ENCODE measurements at places on chromosomes 11 and 22. TPM values are rescaled to one million over a fixed set of nuclear protein-coding genes. Genes with fewer than 3 reads are reported as not detected.

Gene PAK1
- total RNA-seq, result 26.9 TPM

Gene SELENOH
- 94.7 TPM for total RNA-seq

Gene MOV10L1
- 0.25 TPM for total RNA-seq

- DNase-seq, result no peak
Observed at GRCh38 chr22:41742918-41743317, 43.6 kb downstream of the MEI1 start.

DNA sequence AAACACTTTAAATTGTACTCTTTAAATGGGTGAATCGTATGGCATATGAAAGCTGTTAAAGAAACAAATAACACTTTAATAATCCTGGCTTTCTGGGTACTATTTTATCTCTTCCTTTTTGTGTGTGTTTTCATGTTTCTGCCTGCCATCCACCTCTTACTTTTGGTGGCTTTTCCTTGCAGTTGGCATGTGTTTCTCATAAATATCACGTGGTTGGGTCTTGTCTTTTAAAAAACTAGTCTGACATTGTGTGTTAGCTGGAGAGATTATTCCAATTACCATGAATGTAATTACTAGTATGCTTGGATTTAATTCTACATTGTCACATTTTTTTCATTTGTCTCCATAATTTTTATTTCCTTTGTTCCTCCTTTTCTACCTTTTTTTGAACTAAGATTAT lies 262.9 kb upstream of the B3GAT1 start:
- DNase-seq, result no peak

- DNase-seq, result no peak
Observed at GRCh38 chr11:114273071-114273470, 23.1 kb upstream of the NNMT start.

- no peak for DNase-seq
Observed at GRCh38 chr22:21025763-21026755, 6.3 kb downstream of the SLC7A4 start.

- DNase-seq, result peak; percentile 79
Observed at GRCh38 chr22:27639248-27640086, 162.1 kb downstream of the MN1 start.

DNA sequence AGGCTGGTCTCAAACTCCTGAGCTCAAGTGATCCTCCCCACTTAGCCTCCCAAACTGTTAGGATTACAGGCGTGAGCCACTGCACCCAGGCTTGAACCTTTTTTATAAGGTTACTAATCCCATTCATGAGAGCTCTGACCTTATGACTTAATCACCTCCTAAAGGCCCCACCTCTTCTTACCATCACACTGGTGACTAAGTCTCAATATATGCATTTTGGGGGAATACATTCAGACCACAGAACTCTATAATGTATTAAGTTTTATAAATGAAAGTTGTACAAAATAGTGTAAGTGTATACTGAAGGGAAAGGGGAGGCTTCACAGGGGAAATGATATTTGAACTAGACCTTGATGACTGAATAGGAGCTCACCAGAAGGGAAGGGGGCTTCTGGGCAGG lies 28.4 kb upstream of the RBFOX2 start:
- DNase-seq, result no peak

DNA sequence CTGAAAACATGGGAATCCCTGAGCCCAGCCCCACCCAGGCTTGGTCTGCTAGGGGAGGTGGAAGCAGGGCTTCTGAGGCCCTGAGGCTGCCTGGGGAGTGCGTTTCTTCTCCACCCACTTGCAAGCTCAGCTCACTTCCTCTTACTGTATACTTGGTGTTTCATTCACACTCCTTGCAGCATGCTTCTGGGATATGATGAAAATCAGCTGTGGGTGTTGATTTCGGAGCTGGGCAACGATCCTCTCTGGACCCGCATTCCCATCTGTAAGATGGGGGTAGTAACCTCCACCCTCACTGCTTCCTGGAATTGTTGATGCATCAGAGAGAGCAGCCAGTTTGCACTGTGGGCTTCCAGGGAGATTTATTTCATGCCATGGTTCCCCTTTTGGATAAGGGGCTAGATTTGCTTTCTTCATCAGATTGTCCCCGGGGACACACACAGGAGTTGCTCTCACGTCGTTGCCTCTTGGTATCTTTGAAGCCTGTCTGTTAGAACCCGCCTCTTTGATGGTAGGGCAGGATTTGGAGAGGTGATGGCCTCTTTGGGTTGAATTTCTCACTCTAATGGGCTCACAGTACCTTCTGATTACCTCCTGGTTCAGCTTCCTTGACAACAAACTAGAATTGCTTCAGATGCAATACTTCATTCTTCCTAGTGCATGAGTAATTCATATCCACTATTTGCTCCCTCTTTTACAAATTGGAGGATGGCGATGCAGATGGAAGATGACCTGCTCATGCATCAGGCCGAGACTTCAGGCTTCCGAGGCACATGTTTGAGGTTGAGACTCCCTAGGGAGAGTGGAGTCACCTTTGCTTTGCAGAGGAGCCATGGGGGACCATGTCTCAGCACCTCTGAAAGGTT lies 40.4 kb downstream of the BCR start:
- no peak for DNase-seq

DNA sequence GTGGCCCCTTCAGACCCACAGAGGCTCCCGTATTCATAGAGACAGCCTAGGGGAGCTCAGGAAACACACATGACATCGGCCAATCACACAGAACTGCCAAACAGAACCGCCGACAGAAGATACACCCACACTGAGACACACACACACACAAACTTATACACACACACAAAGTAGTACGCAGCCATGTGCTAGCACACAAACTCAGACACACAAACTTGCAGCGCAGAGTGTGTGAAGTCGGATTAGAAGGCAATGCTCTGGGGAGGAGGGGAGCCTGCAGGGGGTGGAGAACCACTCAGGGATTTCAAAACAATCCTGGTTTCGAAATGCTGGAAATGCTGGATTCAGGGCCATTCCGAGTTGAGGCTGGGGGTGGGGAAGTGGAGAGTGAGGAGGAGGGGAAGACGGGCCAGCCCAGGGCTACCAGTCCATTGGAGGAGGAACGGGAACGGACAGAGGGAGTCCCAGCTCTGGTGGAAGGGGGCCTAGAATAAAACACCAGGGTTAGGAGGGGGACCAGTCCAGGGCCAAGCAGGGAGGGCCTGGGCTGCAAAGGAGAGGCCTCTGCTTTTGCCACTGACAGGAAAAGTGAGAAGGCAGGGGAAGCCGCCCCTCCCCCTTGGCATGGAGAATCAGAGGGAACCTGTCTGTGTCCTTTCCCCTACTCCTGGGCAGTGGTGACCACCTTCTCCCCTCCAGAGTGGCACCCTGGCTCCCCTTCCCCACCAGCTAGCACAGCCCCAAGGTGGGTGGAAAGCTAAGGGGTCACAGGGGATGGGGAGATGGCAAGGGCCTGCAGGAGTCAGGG lies 4.4 kb downstream of the BCL9L start:
- DNase-seq, result peak; percentile 80

DNA sequence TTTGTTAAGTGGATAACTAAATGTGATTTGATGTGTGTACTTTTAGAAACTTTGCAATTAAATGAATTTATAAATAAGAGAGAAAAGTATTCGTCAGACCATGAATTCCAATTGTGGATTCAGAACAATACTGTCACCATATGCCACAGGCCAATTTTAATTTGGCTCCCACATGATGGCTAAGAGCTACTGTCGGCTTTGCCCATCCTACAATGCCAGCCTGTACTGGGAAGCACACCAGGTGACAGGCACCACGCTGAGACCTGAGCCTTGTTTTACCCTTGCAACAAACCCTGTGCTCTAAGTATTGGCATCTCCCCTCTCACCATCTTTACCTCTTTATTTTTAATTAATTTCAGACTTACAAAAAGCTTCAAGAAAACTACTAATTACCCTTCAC lies 14.0 kb downstream of the RAB30 start:
- no peak for DNase-seq

DNA sequence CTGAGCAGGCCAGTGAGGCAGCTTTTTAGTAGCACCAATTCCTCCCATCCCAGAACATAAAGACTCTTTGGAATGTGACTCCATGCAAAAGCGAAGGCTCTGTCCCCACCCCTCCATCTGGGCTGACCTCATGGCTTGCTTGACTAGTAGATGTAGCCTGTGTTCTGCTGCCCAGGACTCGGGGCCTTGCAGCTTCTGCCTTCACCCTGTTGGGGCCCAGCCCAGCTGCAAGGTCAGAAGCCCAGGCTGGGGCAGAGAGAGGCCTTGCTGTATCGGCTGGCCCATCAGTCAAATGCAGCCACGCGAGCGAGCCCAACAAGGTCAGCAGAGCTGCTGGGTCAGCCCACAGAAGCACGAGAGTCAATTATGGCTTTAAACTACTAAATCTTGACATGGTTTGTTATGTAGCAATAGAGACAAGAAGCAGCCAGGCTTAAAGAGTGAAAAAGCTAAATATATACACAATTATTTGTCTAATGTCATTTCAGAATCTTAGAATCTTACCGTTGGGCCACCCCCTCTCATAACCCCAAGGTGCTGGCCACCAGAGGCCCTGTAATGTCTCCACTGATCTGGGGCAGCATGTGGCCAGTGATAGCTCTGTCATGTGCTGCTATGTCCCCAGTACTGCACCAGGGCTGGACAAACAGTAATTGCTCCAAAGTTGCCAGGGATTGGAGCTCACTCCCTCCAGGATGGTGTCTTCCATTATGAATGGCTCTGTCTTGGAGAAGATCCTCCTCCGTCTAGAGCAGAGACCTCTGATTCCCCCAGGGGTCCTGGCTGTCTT lies 10.4 kb upstream of the WNT11 start:
- DNase-seq, result no peak

DNA sequence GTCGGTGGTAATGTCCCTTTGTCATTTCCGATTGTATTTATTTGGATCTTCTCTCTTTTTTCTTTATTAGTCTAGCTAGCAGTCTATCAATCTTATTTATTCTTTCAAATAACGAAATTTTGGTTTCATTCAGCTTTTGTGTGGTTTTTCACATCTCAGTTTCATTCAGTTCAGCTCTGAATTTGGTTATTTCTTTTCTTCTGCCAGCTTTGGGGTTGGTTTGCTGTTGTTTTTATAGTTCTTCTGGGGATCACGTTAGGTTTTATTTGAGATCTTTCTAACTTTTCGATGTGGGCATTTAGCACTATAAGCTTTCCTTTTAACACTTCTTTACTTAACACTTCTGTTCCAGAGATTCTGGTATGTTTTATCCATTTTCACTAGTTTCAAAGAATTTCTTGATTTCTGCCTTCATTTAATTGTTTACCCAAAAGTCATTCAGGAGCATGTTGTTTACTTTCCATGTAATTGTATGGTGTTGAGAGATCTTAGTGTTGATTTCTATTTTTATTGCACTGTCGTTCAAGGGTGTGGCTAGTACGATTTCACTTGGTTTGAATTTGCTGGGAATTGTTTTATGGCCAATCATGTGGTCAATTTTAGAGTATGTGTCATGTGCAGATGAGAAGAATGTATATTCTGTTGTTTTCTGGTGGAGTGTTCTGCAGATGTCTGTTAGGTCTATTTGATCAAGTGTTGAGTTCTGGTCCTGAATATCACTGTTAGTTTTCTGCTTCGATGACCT lies 7.7 kb upstream of the SCGB1D1 start:
- DNase-seq, result no peak

DNA sequence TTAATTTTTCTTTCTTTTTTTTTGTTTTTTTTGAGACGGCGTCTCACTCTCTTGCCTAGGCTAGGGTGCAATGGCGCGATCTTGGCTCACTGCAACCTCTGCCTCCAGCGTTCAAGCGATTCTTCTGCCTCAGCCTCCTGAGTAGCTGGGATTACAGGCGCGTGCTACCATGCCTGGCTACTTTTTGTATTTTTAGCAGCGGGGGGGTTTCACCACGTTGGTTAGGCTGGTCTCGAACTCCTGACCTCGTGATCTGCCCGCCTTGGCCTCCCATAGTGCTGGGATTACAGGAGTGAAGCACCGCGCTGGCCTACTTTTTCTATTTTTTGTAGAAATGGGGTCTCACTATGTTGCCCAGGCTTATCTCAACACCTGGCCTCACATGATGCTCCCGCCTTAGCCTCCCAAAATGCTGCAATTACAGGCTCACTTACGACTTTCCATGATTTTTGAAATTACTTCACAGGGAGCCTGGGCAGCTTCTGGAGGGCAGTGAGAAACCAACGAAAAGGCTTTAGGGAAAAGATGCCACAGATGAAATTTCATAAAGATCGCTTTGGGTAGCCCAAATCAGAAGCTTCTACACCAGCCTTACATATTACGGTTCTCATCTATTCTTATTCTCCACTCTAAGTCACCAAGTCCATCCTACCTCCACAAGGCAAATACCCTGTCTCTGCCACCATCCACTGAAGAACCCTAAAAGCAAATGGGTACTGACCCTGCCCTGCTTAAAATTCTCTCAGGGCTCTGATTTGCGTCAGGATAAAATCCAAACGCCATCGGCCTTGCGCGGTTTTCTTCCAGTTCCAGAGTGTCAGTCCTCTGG lies 866 bp upstream of the RRM1 start:
- no peak for DNase-seq
